NCI-H510A (cell line): ENCODE measurements at places on chromosomes 6 and 20.
A peak's percentile ranks its signal among the peaks of the same experiment; 100 is the strongest.

DNA sequence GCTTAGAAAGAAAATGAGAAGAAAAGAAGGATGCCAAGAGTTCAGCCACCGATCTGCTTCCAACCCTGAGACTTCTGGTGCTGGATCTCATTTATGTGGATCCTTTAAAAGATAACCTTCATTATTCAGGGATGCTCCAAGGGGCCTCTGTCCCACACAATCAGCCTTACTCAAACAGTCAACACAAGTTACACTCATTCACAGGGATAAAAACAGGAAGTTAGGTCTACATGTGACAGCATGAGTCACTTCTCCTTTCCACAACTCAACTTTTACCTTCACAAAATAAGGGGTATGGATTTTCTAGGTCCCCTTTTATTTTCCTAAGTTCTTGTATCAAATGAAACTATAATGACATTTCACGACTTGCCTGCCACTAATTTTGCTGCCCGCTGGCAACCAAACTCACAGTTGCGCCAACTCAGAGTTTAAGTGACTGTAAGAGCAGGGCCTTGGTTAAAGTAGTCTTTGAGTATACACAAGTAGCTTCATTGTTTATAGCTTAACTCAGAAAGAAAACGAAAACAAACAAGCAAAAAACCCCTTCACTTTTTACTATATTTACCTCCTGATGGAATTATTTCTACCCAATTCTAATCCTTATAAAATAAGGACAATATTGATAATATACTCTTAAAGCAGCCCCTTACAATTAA, 278.8 kb upstream of the RUNX2 start:
- DNase-seq = no peak

GRCh38 chr6:111685058-111685457, 79.4 kb upstream of the TRAF3IP2 start:
- DNase-seq = no peak

- no peak for DNase-seq
These were observed 178.2 kb upstream of the CST7 start for GRCh38 chr20:24770628-24771541.

- DNase-seq = no peak
These were observed 186.7 kb upstream of the TENT5A start for GRCh38 chr6:81938991-81939732.

- no peak for DNase-seq
These were observed 97.3 kb upstream of the FOXA2 start for GRCh38 chr20:22681591-22682248.

- no peak for DNase-seq
These were observed 296.6 kb downstream of the PHACTR1 start for GRCh38 chr6:13012977-13013680.

GRCh38 chr20:16258766-16259165, 314.5 kb downstream of the KIF16B start:
- DNase-seq = no peak

DNA sequence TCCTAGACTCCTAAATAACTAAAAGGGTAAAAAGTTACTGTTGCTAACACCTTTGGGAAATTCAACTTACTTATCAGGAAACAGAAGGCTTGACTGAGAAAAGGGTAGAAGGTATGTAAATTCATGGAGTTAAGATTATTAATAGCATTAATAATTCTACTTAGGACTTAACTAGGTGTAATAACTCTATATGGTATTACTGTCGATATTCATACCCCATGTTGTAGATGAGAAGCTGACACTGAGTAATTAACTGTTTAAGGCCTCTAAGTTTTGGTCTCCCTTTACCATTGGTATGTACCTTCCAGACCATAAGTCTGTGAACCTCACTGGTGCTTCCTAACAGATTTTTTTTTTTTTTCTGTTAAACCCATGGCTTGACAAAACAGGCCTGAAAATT, 15.4 kb downstream of the GLO1 start:
- no peak for DNase-seq

DNA sequence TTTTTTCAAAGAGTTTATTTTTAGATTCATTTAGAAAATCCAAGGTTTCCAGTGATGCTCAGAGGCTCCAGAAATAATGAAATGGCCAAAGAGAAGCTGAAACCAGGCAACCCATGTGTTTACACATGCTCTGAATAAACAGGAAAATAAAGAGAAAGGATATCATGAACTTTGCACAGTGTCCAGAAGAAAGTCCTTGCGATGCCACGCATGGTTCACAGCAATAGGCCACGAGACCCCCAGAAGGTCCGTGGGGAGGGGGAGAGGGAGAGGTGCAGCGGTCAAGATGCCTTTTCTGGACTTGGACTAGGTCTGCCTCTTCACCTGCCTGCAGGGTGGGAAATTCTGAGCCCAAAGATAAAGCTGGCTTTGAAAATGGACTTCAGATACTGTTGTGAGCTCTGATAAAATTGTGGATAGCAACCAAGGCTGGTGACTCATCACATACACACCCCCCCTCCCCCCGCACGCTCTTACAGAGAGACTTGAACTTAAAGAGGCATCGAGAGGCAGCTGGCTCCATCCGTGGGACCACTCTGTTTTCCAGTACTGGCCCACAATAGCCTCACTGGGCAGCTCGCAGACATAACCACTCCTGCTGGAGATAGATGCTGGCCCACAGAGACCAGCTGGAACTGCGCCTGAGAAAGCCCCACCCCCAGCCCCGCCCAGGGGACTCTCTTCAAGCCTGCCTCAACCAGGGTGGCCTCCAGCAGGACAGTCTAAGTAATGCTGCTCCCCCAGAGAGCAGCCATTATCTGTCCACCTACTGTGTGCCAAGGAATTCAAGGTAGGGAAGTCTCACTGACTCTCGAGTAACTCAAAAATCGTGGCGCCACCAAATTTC, 21.2 kb upstream of the NFATC2 start:
- peak; percentile 15 for DNase-seq

DNA sequence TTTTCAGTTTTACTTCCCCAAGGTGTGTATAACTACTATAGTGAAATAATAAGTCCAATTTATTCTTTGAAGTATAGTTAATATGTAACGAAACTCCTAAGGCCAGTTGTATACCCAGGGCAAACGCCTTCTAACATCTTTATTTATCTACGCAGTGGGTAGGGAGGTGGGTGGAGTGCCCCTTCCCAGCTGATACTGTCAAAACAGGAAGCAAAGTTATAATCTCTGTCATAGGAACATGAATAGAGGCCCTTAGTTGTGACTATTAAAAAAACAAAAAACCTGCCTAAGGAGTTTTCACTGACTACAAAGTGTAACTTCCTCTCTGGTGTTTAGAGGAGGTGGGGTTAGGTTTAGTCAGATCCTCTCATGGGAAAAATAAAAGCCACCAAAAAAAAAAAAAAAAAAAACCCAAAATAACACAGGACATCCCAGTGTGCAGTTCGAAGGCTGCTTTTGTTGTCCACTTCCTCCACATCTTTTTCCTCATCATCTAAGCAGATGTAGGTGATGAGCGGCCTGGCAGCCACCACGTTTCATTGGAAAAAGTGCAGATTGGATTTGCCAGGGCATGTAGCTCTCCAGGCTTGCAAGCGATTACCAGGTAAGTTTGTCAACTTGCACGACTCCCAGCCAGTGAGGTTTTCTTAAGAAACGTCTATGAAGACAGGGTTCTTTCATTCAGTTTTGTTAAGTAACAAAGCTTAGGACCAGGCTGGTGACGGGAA, 58.7 kb downstream of the UTRN start:
- DNase-seq = no peak
